Sciatic nerve (tissue), 2 donors: ENCODE measurements at places on chromosomes 4 and X. TPM values are rescaled to one million over a fixed set of nuclear protein-coding genes. Genes with fewer than 3 reads are reported as not detected.

GRCh38 chrX:130176354-130176776, 4.6 kb downstream of the RAB33A start:
- DNase-seq: no peak

- no peak for DNase-seq
Measured at GRCh38 chr4:142900622-142901021, 54.5 kb upstream of the INPP4B start.

- DNase-seq: no peak
Measured at GRCh38 chr4:168784786-168785461, 225.1 kb downstream of the CBR4 start.

- no peak for DNase-seq
Measured at GRCh38 chr4:173211838-173212237, 43.2 kb downstream of the GALNT7 start.

- DNase-seq: no peak
Measured at GRCh38 chr4:157590679-157591078, 370.2 kb downstream of the GRIA2 start.

GRCh38 chr4:94877973-94878372, 120.2 kb downstream of the BMPR1B start:
- DNase-seq: no peak

MTNR1A gene
- not detected for total RNA-seq

USP11 gene
- 81.0 TPM for total RNA-seq
